Naive thymus-derived CD8-positive, alpha-beta T cell (primary cell): ENCODE measurements at places on chromosomes 1 and 21. TPM values are rescaled to one million over a fixed set of nuclear protein-coding genes. Genes with fewer than 3 reads are reported as not detected.

- DNase-seq: no peak
Observed at GRCh38 chr1:150957666-150958065, 17.0 kb downstream of the CERS2 start.

DNA sequence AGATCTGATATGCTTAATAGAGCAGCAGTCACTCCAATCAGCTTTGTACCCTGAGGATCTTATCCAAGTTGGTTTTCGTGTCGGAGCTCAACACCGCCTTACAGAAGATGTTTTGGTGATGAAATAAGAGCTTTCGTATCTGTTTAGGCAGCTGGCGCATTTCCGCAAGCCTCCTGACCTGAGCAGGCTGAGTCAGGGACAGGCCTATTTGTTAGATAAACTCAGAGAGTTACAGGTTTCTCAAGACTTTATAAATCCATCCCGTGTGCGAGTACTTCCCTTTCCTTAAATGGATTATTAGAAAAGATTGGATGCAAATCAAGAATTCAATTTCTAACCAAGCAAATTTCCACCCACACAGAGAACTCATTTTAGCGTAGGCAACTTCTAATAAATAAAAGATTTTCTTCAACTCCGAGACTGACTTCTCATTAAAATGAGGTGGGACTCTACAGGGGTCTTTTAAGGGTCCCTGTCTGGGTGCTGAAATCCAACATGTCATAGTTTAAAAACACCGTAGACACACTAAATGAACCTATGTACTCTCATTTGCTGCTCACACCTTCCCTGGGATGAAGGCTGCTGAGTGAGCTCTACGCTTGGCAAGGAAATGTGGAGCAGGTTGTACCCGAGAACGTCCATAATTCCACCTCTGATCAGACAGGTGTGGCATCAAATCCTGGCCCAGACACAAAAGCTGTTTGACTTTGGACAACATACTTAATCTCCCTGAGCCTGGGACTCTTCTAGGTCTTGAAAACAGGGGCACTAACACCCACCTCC, 106.9 kb upstream of the F3 start:
- no peak for DNase-seq

- DNase-seq: no peak
Observed at GRCh38 chr1:78712467-78713051, 62.9 kb downstream of the IFI44 start.

- no peak for DNase-seq
Observed at GRCh38 chr1:186950547-186950946, 121.8 kb downstream of the PLA2G4A start.

GRCh38 chr1:33446590-33446989, 15.7 kb upstream of the PHC2 start:
- no peak for DNase-seq

DNA sequence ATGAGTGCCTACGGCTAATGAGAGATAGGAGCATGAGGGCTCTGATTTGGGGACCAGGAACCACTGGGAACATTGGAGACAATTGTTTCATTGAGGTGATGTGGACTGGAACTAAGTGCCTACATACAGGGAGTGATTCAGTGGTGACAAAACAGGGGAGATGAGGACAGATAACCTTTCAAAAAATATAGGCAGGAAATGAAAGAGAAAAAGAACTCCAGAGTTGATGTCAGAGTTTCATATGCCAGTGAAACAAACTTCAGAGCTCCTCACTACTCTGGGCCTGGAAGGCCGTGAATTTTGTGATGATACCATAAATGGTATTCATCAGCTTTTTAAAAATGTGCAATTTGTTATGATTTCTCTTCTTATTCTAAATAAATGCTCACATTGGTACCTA, 39.3 kb downstream of the FASLG start:
- DNase-seq: no peak

DNA sequence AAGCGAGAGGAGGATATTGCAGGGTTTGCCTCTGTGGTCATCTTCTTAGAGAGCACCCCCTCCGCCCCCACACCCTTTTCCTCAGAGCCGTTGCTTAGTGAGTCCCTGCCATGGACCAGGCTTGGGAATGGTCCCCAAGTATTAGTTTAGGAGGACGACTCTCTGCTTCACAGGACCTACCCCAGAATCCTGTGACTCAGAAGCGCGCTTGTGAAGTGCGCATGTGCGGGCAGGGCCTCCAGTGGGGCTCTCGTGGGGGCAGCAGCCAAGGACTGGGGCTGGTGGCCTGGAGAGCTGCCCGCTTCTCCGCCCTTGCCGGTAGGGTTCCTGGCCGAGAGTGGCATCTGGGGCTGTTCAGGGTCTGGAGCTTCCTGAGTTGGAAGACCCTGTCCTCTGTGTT, 37.3 kb upstream of the HMGN1 start:
- no peak for DNase-seq

DNA sequence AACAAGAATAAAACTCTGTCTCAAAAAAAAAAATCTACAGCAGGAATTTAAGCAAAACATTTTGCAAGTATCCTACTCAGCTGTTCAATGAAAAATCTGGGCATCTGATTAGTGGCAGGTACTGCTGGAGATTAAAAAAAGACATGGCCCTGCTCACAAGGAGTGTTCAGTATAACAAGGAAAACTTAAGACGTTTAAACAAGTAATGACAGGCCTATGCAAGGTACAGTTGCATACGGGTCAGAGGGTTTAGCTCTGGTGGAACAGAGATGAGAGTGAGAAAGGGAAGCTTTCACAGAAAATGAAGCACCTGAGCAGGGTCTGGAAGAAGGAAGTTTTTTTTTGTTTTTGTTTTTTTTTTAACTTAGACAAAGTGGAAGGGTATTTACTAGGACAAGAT, 23.0 kb downstream of the SNRNP40 start:
- no peak for DNase-seq

DNA sequence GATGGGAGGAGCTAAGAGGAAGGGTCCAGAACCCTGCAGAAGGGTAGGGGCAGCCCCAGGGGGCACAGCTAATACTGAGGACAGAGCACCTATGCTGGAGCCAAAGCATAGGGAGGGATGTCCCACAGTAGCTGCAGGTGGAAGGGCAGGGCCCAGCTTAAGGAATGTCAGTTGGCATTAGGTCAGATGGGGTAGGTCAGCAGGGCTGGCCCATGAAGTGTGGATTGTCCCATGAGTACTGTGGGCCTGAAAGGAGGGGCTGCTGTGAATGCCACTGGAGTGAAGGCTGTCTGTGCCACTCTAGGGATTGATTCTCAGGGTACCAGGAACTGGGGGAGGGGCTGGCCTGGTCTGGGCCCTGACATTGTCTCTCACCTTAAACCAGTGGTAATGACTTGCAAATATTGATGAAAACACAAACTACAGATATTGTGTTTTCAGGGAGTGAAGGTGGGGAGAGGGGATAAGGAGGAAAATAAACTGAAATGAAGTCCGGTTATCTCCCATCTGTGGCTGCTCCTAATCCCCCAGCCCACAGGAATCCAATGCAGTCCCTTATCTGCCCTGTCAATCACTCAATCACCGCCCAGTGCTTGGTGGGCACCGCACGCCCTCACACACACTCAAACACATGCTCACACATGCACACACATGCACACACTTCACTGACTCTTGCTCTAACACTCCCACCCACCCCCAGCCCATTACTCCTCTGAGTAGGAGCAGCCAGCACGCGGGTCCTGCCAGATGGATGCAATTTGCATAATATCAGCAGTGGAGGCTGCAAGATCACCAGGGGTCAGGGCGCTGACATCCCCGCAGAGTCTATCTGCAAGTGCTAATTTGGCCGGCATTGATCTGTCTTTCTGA, 27.8 kb downstream of the DMAP1 start:
- DNase-seq: no peak

GRCh38 chr1:41811051-41811795, 107.5 kb downstream of the HIVEP3 start:
- no peak for DNase-seq

DNA sequence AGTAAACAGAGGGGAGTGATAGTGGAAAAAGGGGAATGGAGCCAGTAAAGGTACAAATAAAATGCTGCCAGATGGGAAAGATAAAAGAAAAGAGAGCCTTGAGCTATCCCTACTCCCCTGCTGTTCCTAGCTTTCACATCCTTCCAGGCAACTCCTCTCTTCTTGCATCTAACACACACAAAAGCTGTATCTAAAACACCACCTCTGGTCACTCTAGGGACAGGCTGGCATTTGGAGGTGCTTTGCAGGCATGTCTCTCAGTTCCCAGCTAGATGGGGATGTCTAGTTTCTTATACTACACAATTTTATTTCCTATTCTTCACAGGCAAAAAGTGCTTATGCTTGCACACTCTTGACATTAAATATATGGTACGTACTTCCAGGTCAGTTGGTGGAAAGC, 185.1 kb upstream of the ST6GALNAC5 start:
- DNase-seq: no peak

GRCh38 chr1:94250341-94250740, 13.0 kb upstream of the ARHGAP29 start:
- no peak for DNase-seq

DNA sequence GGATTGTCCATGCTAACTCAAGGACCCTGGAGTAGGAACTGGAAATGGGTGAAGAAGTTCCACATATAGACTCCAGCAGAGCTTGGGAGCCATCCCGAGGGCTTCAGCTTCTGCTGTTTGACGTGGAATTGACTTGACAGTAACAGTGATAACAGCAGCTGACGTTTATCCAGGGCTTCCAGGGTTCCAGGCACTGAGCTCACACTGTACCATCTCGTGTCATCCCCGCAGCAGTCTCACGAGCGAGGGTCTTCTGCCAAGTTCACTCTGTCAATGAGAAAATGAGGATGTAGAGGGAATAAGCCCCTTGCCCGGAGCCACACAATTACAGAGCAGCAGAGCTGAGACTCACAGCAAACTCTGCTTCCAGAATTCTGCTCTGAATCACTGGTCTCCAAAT, 447.7 kb downstream of the SIPA1L2 start:
- DNase-seq: no peak

GRCh38 chr1:208154040-208154439, 90.1 kb downstream of the PLXNA2 start:
- DNase-seq: no peak

DNA sequence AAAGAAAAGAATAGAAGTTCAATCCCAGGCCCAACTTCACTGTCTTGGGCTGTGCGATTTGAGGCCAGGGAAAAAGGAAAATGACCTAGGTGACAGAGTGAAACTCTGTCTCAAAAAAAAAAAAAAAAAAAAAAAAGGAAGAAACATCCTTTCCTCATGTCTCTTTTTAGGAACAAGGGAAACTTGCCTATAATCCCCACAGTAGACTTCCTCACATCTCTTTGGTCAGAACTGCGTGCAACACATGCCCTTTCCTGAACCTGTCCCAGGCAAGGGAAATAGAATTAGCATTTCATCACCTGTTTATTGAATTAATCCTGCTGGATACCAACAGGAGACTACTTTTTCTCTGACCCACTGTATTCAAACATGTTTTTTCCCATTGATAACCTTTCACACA, 2.3 kb downstream of the DCST1 start:
- DNase-seq: no peak

DNA sequence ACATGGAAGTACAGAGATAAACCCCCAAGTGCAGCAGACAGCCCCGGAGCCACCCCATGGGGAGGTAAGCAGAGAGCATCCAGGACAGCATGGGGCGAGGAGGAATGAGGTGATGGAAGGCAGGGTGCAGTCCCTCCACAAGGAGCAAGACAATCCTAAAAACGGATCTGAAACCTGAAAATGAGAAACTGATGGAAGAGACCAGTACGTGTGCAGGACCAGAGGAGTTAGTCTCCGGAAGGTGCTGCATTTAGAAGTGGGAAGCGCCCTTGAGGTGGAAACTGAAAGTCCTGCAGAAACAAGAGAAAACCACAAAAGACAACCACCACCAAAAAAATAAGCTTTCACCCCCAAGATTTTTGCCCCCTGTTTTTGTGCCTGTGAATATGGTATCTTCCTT, 17.4 kb upstream of the DDOST start:
- DNase-seq: no peak

DNA sequence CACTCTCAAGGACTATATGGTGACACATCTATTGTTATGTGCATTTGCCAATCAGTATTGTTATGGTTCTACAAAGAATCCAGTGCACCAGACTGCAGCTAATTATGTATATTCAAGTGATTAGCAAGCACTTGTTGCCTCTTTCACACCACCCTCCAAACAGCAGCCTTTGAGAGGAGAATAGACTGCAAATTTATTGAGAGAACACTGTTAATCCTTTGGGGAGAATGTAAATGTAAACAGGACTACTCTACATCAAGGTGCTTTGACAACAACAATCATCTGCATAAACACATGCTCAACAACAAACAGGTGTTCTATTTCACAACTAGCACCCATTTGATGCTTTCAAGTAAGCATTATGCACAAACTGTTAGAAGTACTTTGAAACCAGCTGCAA, 117.4 kb downstream of the AKT3 start:
- no peak for DNase-seq

DNA sequence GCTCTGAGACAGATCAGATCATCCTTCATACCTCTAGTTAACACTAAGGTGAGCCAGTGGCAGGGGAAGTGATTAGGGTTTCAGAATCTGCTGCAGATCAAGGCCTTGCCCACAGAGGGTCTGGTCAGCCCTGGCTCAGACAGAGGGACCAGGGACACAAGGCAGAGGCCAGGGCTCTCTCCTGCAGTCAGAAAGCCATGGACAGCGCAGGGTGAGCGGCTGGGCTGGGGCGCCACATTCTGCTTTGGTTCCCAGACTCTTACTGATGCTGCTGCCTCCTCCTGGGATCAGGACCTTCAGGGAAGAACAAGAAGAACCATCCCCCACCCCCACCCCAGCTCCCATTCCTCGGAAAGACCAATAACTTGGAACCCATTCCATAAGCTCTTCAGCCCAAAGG, 43.1 kb downstream of the GPR161 start:
- no peak for DNase-seq

DNA sequence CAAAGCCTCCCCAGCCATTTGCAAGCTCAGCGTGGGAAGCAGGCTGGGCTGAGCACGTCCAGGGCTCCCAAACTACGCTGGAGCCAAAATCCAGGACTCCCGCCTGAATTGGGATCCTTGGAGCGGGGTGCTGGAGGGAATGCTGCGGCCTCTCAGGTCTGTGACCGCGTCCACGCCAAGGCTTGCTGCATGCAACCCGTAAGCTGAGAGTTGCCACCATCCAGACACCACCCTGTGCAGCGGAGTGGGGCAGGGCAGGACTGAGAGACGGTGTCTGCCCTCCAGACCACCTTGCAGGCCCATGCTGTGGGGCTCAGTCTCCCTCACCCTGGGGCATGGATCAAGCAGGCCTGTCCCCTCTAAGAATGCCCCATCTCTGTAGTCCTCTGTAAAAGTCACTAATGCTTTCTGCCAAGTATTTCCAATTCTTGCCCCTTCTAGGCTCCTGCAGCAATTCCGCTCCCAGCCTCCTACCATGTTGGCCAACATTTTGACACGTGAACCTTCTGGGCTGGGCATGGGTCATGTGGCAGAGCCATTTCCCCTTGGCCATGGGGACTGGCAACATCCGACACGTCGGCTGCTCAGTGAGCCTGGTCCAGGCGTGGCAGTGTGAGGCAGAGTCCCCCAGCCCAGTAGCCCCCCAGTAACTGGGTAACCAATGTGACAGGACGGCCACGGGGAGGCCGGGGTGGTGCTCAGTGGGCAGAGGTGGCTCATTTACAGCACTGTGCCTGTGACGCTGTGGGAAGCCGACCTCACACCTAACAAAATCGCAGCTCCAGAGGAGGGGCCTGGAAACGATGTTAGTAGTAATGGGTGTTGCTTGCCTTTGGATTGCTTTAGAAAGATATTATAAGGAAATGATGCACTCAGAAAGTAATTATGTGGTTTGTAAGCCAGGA, 57.9 kb upstream of the PDE9A start:
- no peak for DNase-seq

Gene RGS13
- total RNA-seq: not detected

Gene SLAMF8
- total RNA-seq: 0.10 TPM

Gene GUCA2A
- not detected for total RNA-seq

Gene DIP2A
- 158 TPM for total RNA-seq

Gene DIO1
- total RNA-seq: not detected

Gene PLXNA2
- total RNA-seq: 7.7 TPM

Gene FCRL2
- 3.1 TPM for total RNA-seq

Gene OR2L5
- 0.23 TPM for total RNA-seq

Gene LEPR
- total RNA-seq: 3.8 TPM

Gene MTMR11
- total RNA-seq: 1.5 TPM
